Lower leg skin (tissue), 4 donors: ENCODE measurements at places on chromosomes 5 and 9.

DNA sequence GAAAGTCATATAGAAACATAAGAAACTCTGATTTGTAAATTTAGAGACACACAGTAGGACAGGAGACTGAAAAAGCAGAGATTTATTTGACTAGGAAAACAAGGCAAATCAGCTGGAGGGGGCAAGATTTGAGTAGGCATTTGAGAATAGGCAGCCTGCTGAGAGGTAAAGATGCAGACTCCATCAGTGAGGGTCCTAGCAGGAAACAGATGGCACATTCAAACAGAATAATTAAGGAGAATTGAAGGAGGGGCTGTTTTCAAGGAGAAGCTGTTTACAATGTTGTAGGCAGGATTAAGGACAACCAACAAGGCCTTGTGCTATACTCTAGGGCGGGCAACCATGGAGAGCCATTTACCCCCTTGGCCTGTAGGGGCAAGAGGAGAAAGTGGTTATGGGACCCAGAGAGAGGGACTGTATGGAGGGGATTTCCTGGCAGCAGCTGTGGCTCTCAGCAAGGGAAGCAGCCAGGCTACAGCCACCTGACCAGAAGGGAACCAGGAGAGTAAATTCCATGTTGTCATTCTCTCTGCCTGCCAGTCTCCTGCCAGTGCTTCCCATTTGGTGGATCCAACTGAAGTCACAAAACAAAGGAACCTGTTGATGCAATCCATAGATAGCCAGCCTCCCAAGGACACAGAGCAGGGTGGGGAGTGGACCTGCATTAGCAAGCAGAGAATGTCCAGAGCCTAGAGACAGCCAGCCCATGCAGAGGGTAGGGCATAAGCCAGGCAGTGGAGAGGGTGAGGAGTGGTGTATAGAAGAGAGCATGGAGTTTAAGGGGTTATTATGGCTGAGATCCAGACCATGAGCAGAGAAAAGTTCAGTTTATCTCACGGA, 38.2 kb downstream of the PAPPA start:
- no peak for DNase-seq

GRCh38 chr9:108748776-108749175, 107.0 kb downstream of the ACTL7B start:
- DNase-seq: no peak

DNA sequence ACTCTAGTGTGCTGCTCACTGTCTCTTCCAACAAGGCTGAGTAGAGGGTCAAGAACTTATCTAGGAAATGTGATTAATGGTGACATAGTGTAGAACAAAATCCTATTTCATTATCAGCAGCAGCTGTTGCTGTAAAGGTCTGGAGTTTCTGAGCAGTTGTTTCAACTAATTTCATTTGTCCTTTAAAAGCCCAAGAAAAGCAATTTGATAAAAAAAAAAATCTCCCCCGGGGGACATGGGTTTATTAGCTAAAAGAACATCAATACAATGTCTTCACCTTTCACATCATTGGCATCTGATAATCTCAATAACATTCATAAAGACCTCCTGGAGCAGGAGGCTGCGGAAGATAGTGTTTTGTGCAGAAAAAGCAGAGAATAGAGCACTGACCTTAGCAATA, 468.1 kb downstream of the KCTD16 start:
- DNase-seq: no peak

DNA sequence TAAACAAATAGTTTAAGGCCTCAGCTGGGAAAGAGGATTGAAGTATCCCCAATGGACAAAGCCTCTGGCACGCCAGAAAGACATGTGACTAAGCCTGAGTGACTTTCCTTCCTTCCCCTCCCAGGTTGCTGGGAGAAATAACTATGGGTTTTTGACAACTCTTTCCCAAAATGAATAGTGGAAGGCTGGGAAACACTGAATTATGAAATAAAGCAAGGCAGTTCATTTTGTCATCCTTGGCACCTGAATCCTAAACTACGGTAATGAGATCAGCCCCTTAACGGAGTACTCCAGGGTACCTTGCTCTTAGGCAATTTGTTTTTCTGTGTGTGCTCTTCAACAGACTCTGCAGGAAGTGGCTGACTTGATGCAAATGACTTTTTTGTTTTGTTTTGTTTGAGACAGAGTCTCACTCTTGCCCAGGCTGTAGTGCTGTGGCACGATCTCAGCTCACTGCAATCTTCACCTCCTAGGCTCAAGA, 75.2 kb downstream of the LMNB1 start:
- DNase-seq: no peak

GRCh38 chr5:132136906-132137305, 63.3 kb downstream of the CSF2 start:
- no peak for DNase-seq

- no peak for DNase-seq
These were observed 5.4 kb downstream of the GDA start for GRCh38 chr9:72154468-72155285.

- DNase-seq: no peak
These were observed 40.3 kb upstream of the CDKN2AIPNL start for GRCh38 chr5:134451936-134452505.

- no peak for DNase-seq
These were observed 1.8 kb upstream of the WDR31 start for GRCh38 chr9:113341712-113342410.

DNA sequence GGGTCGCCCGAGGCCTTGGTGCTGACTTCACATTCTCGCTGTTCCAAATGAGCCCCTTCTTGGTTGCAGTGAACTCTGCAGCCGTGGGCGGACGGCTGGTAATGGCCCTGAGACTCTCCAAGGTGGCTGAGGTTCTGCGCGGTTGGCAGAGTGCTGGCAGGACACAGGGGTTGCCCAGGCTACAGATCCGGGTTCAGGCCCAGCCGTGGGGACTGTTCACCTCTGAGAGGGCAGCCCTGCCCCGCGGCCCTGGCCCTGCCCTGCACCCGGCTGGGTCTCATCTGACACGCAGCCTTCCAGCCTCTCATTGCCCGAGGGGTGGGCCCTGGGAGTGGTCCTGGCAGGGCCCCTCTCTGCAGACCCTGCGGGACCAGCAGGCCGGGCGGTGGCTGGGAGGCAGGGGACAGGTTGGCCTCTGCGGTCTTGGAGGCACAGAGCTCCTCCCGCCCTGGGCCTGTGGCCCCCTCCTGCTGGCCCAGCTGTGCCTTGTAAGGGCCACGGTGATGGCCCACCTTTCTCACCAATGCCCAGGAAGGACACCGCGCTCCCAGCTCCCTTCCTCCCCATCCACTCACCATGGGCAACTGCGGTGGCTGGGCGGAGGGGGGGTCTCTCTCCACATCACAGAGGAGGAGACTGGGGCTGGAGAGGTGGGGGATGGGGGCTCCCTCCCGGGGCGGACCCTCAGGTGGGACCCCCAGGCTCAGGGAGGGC, 51.6 kb downstream of the AHRR start:
- DNase-seq: peak; percentile 85

- no peak for DNase-seq
These were observed 168.7 kb downstream of the GRIA1 start for GRCh38 chr5:153659039-153659736.

GRCh38 chr9:34072868-34073590, 24.3 kb upstream of the UBAP2 start:
- no peak for DNase-seq

DNA sequence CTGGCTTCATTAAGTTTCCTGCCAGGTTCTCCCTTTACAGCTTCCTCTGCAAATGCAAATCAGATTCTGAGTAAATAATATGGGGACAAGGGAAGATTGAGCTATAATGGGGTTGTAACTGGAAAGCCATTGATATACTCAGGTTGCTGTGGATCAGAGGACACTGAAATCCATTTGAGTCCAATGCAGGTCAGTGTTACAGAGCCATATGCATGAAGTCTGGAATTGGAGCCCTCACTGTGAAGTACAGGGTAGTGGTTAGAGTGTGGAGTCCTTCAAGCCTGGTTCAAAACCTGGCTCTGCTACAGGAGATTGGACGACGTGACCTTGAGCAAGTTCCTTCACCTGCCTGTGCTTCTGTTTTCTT, 48.7 kb downstream of the TIMD4 start:
- no peak for DNase-seq
